Activated CD4-positive, alpha-beta T cell treated with anti-CD3 and anti-CD28 coated beads, Interleukin-2, amount 10 ng/mL, durations not matched to agents 7 days and 5 days (primary cell): ENCODE measurements at places on chromosomes 6 and 20. TPM values are rescaled to one million over a fixed set of nuclear protein-coding genes. Genes with fewer than 3 reads are reported as not detected.

DNA sequence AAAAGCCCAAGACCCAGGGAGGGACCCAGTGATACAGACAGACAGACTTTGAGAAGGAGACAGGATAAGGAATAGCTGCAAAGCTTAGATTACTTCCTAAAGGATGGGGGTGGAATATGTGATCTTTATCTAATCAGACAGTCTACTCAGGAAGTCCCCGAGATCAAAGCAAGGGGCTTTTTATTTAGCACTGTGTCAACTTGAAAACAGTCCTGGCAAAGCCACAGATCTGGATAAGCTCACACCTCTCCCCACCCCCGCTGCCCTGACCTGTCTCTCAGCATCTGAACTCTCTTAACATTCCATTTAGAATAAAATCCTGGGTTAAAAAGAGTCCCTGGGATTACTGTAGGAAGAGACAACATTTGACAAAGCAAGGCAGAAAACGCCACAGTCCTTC is 101.5 kb downstream of the ISM1 start:
- H3K4me3 ChIP-seq: no peak overlapping the region
- no peak overlapping the region for H3K27ac ChIP-seq
- no peak for DNase-seq
- H3K36me3 ChIP-seq: no peaks in the 10 kb centered on the region
- H3K4me1 ChIP-seq: peaks cover 4% of the 10 kb centered on the region
- H3K27me3 ChIP-seq: peaks cover 3% of the 10 kb centered on the region

The TGIF2 gene
- 26.0 TPM for total RNA-seq

GRCh38 chr6:79814940-79815339 is 132.4 kb downstream of the ELOVL4 start:
- DNase-seq: no peak
- H3K36me3 ChIP-seq: no peaks in the 10 kb centered on the region
- H3K4me1 ChIP-seq: no peaks in the 10 kb centered on the region
- no peak overlapping the region for H3K27ac ChIP-seq

DNA sequence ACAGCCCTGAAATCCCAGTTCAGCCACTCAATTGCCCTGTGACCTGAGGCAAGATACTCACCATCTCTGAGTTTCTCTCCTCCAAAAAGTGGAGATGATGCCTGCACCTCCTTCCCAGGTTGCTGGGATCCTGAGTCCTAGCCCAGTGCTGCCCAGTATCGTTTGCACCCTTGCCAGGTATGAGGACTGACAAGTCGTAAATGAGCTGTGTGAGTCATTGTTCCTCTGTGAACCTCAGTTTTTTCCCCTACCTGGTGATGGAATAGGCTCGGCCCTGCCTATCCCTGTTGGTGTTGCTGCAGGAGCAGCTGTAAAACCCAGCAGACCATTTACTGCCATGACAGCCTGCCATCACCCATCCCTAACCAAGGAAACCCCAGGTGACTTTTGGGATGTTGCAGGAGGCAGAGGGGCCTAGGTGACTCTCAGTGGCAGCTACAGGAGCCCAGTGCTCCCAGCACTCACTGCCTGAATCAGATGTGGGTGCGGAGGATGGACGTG is 229.3 kb downstream of the SYNDIG1 start:
- no peak overlapping the region for H3K27ac ChIP-seq
- no peak for DNase-seq
- H3K36me3 ChIP-seq: no peaks in the 10 kb centered on the region
- H3K4me3 ChIP-seq: no peak overlapping the region
- H3K27me3 ChIP-seq: no peaks in the 10 kb centered on the region

GRCh38 chr20:36310215-36310981 is 4.3 kb downstream of the DLGAP4 start:
- H3K4me3 ChIP-seq: no peak overlapping the region
- peaks cover 34% of the 10 kb centered on the region for H3K27me3 ChIP-seq
- H3K27ac ChIP-seq: no peak overlapping the region
- peaks cover 3% of the 10 kb centered on the region for H3K4me1 ChIP-seq

GRCh38 chr6:136628996-136629395 is 78.8 kb upstream of the MAP7 start:
- peaks cover 31% of the 10 kb centered on the region for H3K36me3 ChIP-seq
- no peaks in the 10 kb centered on the region for H3K27me3 ChIP-seq
- H3K27ac ChIP-seq: no peak overlapping the region
- no peak for DNase-seq

DNA sequence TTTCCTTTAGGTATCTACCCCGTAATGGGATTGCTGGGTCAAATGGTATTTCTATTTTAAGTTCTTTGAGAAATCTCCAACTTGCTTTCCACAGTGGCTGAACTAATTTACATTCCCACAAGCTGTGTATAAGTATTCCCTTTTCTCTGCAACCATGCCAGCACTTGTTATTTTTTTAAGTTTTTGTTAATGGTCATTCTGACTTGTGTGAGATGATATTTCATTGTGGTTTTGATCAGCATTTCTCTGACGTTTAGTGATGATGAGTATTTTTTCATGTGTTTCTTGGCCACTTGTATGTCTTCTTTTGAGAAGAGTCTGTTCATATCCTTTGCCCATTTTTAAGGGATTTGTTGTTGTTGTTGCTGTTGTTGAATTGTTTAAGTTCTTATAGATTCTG is 871.1 kb downstream of the KIF16B start:
- H3K27ac ChIP-seq: no peak overlapping the region
- no peaks in the 10 kb centered on the region for H3K27me3 ChIP-seq
- no peaks in the 10 kb centered on the region for H3K4me1 ChIP-seq
- DNase-seq: no peak

The PROKR2 gene
- total RNA-seq: not detected

- H3K4me3 ChIP-seq: no peak overlapping the region
- H3K27ac ChIP-seq: no peak overlapping the region
- H3K4me1 ChIP-seq: no peaks in the 10 kb centered on the region
- H3K36me3 ChIP-seq: no peaks in the 10 kb centered on the region
- H3K27me3 ChIP-seq: peaks cover 3% of the 10 kb centered on the region
- no peak for DNase-seq
Measured at GRCh38 chr6:163808231-163808630, 393.7 kb downstream of the QKI start.

The GSTA3 gene
- not detected for total RNA-seq

The TCP11 gene
- total RNA-seq: not detected

- no peak overlapping the region for H3K27ac ChIP-seq
- peaks cover 10% of the 10 kb centered on the region for H3K4me1 ChIP-seq
Measured at GRCh38 chr6:89010825-89011224, 47.4 kb upstream of the RNGTT start.

DNA sequence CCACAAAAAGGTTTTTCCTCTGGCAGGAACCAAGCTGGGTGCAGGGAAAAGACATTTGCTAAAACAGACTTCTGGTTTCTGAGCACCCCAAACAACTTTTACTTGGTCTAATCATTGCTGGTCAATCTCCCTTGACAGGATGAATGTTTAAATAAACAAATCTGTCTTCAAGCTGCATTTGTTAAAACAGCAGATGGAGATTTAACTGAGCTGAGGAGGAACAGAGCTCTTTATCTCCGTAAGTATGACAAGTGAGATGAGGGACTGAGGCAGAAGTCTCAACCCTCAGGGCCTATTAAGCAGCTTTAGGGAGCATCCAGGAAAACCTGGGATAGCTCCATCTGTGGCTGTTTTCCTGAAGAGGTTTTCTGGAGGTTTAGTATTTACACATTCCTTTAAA is 40.6 kb downstream of the NINL start:
- no peak for DNase-seq
- no peak overlapping the region for H3K4me3 ChIP-seq
- no peak overlapping the region for H3K27ac ChIP-seq
- no peaks in the 10 kb centered on the region for H3K27me3 ChIP-seq
- no peaks in the 10 kb centered on the region for H3K36me3 ChIP-seq
- peaks cover 3% of the 10 kb centered on the region for H3K4me1 ChIP-seq

DNA sequence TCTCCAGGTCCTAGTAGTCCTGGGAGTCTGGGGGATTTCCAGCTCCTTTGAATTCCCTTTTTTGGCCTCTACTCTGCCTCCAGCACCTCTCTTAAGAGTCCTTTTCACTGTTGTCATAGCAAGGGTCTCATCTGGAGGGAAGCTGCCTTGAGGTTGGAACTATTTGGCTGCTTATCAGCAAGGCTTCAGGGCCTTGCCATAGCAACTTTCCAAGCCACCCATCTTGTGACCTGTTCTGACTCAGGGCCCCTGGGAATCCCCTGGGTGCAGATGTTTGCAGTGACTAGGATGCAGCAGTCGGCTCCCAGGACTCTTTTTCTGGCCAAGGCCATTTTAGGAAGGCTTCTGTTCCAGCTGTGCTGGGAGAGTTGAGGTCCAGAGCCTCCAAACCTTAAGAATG is 12.4 kb downstream of the PKIG start:
- DNase-seq: no peak
- H3K27ac ChIP-seq: no peak overlapping the region
- H3K27me3 ChIP-seq: no peaks in the 10 kb centered on the region

- no peak overlapping the region for H3K27ac ChIP-seq
- no peak for DNase-seq
- no peaks in the 10 kb centered on the region for H3K27me3 ChIP-seq
- no peak overlapping the region for H3K4me3 ChIP-seq
Measured at GRCh38 chr6:18420328-18420727, 33.2 kb downstream of the RNF144B start.

DNA sequence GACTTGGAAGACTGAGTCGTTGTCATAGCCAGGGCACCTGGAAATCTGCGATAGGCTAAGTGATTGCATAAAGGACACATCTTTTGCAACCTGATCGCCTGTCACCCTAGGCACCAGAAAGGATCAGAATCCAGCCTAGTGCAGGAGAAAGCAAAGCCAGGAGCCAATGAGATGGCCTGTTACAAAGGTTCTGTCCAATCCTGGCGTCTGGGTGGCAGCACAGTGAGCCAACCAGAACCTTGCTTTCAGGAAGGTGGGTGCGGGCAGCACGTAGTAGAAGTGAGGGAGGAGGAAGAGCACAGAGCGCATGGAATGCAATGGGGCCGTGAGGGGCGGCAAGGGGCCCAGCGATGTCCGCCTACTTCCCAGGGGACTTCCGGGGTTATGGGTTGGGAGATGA is 120.4 kb upstream of the GGTLC1 start:
- H3K36me3 ChIP-seq: no peaks in the 10 kb centered on the region
- peaks cover 7% of the 10 kb centered on the region for H3K27me3 ChIP-seq
- peak overlapping the region; percentile 73 for H3K27ac ChIP-seq
- DNase-seq: no peak
- peaks cover 2% of the 10 kb centered on the region for H3K4me1 ChIP-seq

GRCh38 chr6:109483735-109484057 is 677 bp upstream of the ZBTB24 start:
- H3K27ac ChIP-seq: peak overlapping the region; percentile 76
- H3K4me3 ChIP-seq: peak overlapping the region; percentile 68
- peaks cover 42% of the 10 kb centered on the region for H3K4me1 ChIP-seq
- peaks cover 35% of the 10 kb centered on the region for H3K36me3 ChIP-seq

- H3K4me1 ChIP-seq: peaks cover 84% of the 10 kb centered on the region
- peak overlapping the region; percentile 38 for H3K27ac ChIP-seq
- no peak for DNase-seq
- H3K36me3 ChIP-seq: peaks cover 49% of the 10 kb centered on the region
- H3K27me3 ChIP-seq: no peaks in the 10 kb centered on the region
Measured at GRCh38 chr6:139142262-139142661, 7.4 kb downstream of the HECA start.

GRCh38 chr6:144657691-144658090 is 372.6 kb downstream of the UTRN start:
- H3K4me1 ChIP-seq: peaks cover 35% of the 10 kb centered on the region
- H3K4me3 ChIP-seq: no peak overlapping the region
- DNase-seq: no peak
- H3K36me3 ChIP-seq: peaks cover 17% of the 10 kb centered on the region

GRCh38 chr6:43496370-43497128 is 13.6 kb downstream of the LRRC73 start:
- H3K36me3 ChIP-seq: peaks cover 7% of the 10 kb centered on the region
- no peak for DNase-seq
- peaks cover 19% of the 10 kb centered on the region for H3K4me1 ChIP-seq
- H3K4me3 ChIP-seq: no peak overlapping the region
- H3K27ac ChIP-seq: no peak overlapping the region

The TP53TG5 gene
- total RNA-seq: not detected

DNA sequence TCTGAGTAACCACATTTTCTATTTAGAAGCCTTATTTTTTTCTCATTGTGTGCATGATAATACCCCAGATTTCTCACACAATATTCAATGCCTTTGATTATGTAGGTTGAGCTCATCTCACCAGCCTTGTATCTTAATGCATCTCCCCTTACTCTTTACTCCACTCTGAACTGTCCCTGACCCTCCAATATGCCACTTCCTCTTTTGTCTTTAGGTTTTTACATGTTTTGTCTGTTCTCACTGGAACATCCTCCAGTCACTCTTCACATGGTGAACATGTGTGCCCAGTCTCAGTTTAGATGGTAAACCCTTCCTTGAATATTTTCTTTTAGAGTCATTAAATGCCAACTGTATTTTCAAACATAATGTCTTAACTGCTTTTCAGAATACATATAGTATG is 392.9 kb upstream of the IMPG1 start:
- no peaks in the 10 kb centered on the region for H3K36me3 ChIP-seq
- no peak overlapping the region for H3K4me3 ChIP-seq
- no peak for DNase-seq
- no peaks in the 10 kb centered on the region for H3K27me3 ChIP-seq
- H3K27ac ChIP-seq: no peak overlapping the region

- H3K27me3 ChIP-seq: no peaks in the 10 kb centered on the region
- no peaks in the 10 kb centered on the region for H3K4me1 ChIP-seq
- no peak for DNase-seq
- H3K36me3 ChIP-seq: no peaks in the 10 kb centered on the region
- H3K27ac ChIP-seq: no peak overlapping the region
Measured at GRCh38 chr20:61459705-61460104, 207.6 kb downstream of the CDH4 start.

- H3K27ac ChIP-seq: no peak overlapping the region
- H3K27me3 ChIP-seq: no peaks in the 10 kb centered on the region
- DNase-seq: no peak
Measured at GRCh38 chr6:68473433-68474210, 161.5 kb upstream of the ADGRB3 start.

DNA sequence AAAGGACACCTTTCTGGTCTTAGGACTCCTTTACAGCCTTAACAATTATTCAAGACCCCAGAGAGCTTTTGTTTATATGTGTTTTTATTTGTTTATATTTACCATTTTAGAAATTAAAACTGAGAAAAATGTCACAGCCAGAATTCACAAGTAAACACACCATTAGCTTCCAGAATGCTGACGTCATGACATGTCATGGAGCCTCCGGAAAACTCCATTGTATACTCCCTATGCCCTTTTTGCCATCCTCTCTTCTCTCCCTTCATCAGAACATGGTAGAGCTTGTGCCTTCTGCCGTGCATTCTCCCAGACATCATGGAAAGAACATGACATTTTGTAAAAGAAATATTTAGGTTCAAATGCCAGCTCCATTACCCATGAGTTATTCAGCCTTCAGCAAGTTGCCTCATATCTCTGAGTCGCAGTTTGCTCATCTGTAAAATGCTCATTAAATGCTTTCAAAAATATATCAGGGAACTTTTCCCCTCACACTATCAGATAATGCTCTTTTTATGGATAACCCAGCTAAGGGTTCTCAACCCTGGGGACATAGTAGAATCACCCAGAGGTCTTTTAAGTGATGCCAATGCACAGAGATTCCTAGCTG is 27.8 kb downstream of the TNFAIP3 start:
- DNase-seq: no peak
- H3K4me3 ChIP-seq: no peak overlapping the region
- H3K4me1 ChIP-seq: no peaks in the 10 kb centered on the region
- H3K36me3 ChIP-seq: peaks cover 2% of the 10 kb centered on the region
- H3K27ac ChIP-seq: no peak overlapping the region
- H3K27me3 ChIP-seq: no peaks in the 10 kb centered on the region
